H1 (cell line): ENCODE measurements at places on chromosomes 1 and 21. TPM values are rescaled to one million over a fixed set of nuclear protein-coding genes. Genes with fewer than 3 reads are reported as not detected.
A peak's percentile ranks its signal among the peaks of the same experiment; 100 is the strongest.

- peaks cover 2% of the 10 kb centered on the region; the same call in 1 of the 2 replicates for H3K4me1 ChIP-seq
- DNase-seq: no peak
- no peak overlapping the region for H3K27ac ChIP-seq
- H3K4me3 ChIP-seq: no peak overlapping the region
- H3K27me3 ChIP-seq: no peaks in the 10 kb centered on the region
Measured at GRCh38 chr1:48878191-48878940, 101.7 kb upstream of the BEND5 start.

- no peaks in the 10 kb centered on the region for H3K4me1 ChIP-seq
- no peak overlapping the region for H3K27ac ChIP-seq
- peaks cover 6% of the 10 kb centered on the region for H3K36me3 ChIP-seq
- H3K4me3 ChIP-seq: no peak overlapping the region
- H3K27me3 ChIP-seq: no peaks in the 10 kb centered on the region
Measured at GRCh38 chr1:13775459-13775858, 75.5 kb downstream of the PRDM2 start.

DNA sequence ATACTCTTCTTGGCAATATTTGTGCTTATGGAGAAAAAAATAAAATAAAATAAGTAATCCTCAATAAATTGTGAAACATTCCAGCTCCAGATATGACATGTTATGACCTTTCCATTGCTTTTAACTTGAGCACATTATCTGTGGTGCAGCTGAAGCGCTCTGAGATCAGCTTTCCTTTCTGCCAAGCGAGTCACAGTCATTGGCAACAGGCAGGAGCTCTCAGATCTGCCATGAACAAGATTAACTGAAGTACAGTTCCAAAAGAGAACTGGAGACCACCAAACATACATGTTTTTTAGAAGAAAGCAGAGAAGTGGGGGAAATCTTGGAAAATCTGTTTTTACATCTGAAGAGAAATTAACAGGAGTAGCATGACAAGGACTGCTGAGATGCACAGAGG is 89.2 kb upstream of the DSCAM start:
- peaks cover 4% of the 10 kb centered on the region; the same call in 1 of the 2 replicates for H3K4me1 ChIP-seq
- H3K4me3 ChIP-seq: no peak overlapping the region
- H3K27me3 ChIP-seq: no peaks in the 10 kb centered on the region
- no peaks in the 10 kb centered on the region for H3K36me3 ChIP-seq

DNA sequence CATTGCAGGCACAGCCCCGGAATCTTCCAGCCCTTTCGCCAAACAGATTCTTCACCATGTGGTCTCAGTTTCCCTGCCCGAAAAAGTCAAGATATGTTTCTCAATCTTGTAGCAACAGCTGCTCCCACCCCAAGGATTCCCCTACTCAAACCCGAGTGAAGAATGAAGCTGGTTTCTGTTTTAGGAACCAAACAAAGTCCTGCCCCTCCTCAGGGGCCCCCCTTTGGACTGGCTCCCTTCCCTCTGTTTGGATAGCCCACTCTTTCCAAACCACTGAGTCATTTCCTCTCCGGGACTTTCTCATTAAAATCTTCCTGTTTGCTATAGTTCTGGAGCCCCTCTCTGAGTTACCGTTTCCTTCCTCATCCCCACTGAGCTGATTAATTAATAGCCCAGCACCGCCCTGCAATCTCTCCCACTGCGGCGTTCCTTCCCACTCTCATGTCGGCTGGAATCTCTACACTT is 100.9 kb downstream of the TSEN15 start:
- H3K4me3 ChIP-seq: no peak overlapping the region
- peaks cover 8% of the 10 kb centered on the region for H3K4me1 ChIP-seq
- no peak overlapping the region for H3K27ac ChIP-seq
- no peaks in the 10 kb centered on the region for H3K27me3 ChIP-seq

GRCh38 chr1:27487966-27488884 is 1.7 kb downstream of the WASF2 start:
- no peak overlapping the region for H3K27ac ChIP-seq
- no peaks in the 10 kb centered on the region for H3K36me3 ChIP-seq
- no peak for DNase-seq
- H3K27me3 ChIP-seq: no peaks in the 10 kb centered on the region
- H3K4me1 ChIP-seq: no peaks in the 10 kb centered on the region
- peak overlapping the region; percentile 23 for H3K4me3 ChIP-seq

Gene RHD
- not detected in 2 replicates for total RNA-seq

Gene NOS1AP
- 11.4 and 12.1 TPM in 2 replicates for total RNA-seq

Gene KRTAP25-1
- total RNA-seq: not detected in 2 replicates

Gene CADM3
- total RNA-seq: 8.3 and 8.9 TPM in 2 replicates

Gene ABCG1
- 4.0 TPM in 2 replicates for total RNA-seq
